ENCODE measurements at places on chromosomes 3 and 15.

- DNase-seq: no peak
Observed at GRCh38 chr15:81666839-81667238, 292.8 kb upstream of the TMC3 start.

DNA sequence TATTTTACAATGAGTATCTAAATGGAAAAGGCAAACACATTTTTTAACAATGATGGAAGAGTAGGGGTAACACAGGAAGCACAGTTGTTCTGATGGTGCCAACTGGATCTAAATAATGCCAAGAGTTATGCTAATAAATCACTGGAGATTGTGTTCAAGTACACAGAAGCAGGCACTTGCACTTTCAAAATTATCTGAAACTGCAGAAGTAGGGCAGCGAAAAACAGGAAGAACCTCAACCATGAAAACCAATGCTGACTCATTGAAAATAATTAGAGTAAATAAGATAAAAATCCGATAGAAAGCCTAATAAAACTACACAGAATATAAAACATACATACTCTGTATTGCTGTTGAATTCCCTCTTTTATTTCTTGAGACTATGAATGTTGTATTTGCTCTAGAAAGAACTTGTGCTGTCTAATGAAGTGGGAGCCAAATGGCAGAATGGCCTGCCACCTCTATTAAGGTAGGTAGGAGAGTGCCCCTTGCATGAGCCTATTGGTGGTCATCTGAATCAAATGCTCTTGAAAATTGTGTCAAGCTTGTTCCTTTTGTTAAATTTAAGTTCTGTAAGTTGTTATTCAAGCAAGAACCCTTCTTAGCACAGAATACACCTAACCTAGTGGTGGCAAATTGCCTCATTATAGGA is 93.7 kb downstream of the ABI3BP start:
- DNase-seq: peak; percentile 50

DNA sequence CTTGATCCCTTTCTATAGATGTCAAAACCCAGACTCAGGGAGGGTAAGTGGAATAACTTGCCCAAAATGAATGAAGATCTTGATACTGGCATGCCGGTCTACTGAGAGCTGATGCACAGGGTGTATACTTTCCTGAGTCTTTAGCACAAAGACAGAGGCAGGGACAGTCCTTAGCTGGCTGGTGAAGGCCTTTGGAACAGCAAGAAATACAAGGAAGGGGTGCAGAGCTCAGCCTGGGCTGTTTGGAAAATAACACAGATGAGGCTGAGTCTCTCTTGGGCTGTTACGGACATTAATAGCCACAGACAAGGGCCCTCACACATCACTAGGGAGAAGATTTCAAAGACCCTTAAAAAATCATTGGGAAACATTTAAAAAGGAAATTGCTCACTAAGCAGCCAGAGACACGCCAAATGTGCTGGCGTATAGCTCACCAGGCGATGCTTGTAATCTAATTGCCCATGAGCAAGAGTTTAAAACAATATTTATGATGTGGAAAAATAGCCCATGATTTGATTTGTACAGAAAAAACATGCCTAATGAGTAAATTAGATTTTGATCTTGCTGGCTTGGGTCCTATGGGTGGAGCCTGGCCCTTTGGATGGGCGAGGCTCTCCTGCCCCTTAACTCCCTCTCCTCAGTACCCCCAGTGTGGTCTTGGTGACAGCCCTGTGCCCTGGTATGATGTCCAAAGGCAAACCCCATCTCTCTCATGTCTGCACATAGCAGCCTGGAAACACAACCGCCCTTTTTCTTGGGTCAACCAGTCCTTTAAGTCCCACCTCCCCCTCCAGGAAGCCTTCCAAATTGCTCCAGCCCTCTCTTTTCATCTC is 81.8 kb upstream of the MRPS22 start:
- no peak for DNase-seq

DNA sequence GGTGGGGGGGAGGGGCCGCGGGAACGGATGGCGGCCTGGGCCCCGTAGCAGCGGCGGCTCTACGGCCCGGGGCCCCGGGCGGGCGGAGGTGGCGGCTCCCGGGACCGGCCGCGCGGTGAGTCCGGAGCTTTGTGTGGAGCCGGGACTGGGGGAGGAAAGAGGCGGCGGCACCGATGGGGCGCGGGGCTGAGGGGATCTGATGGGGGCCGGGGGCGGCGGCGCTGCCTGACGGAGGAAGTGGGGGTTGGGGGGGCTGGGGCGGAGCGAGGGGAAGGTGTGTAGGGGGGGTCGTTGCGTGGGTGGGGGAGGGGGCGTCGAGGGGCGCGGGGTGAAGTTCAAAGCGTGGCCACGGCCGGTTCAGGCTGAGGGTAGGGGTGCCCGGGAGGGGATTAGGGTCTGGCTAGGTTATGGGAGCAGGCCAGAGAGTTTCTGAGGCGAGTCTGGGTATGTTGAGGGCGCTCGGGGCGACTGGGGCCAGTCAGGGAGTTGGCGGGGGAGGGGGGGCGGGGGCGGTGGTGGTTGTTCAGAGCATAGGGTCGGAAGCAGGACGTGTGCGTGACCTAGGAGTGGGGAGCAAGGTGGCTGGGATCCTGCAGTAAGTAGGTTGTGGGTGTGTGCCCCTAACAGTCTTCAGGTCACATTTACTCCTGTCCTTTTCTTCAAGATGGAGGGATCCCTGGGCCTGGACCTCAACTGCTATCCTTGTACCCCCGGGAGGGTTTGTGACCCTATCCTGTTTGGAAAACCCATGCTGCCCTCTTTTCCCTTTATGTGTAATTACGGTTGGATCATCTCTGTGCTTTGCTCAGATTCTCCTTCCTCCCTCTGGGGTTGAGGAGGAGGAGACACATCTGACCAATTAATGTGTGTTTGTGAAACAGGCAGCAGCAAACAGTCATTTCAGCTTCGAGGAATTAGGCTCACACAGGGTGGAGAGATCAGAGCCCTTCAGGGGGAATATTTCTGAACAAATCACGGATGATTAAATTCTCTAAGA is 644 bp downstream of the ZNF609 start:
- peak; percentile 70 for DNase-seq

GRCh38 chr3:148026009-148026588 is 616.9 kb downstream of the ZIC1 start:
- DNase-seq: peak; percentile 82

DNA sequence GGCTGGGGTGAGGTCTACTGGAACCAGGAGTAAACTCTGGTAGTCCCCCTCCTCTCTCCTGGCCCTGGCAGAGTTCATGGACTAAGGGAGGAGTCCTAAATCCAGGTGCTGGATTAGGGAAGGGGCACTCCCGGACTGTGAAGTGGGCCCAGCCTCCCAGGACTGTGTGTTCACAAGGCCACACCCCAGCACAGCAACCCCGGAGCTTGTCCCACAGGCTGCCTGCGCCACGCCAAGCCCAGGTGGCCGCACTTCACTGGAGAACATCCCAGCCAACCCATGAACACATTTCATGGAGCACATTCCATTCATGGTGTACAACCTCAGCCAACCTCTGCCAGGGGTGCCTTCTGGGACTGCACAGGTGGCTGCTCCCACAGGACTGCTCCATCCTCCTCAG is 8.2 kb downstream of the ARPIN start:
- no peak for DNase-seq

- no peak for DNase-seq
Observed at GRCh38 chr3:169603661-169604060, 59.9 kb downstream of the MECOM start.

- DNase-seq: no peak
Observed at GRCh38 chr3:98801043-98801747, 38.1 kb downstream of the ST3GAL6 start.

- DNase-seq: no peak
Observed at GRCh38 chr3:134430174-134430573, 55.6 kb downstream of the ANAPC13 start.

DNA sequence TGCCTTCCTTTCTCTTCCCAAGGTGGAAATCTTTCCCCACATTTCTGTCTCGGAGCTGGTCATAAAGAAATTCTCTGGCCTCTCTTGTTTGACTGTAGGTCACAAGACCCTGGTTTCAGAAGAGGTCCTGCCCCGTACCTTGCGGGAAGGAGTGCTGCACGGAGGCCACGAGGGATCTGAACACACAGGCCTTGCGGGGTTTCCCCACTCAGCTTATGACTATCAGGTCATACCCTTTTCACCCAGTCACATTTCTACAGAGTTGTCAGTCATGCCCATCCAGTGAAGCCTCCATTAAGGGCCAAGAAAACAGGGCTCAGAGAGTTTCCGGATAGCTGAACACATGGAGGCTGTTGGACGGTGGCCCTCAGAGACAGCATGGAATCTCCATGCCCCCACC is 54.7 kb upstream of the ATP13A3 start:
- DNase-seq: no peak

DNA sequence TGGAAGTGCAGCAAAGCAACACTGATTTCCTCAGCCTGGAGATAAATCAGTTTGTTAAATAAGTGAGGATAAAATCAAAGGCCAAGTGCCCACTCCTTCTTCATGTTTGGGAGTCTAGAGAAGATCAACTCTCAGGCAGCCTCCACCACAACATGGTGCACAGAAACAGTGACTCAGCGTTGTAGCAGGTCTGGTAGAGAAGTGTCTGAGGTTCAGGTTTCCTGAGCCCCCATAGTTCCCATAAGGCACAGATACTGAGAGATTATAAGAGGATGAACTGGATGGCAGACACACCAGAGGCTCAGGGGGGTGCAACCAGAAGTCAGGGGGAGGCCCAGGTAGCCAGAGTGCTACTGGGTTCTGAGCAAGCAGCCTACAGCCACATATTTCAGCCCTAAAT is 166.7 kb downstream of the FRMD5 start:
- no peak for DNase-seq

DNA sequence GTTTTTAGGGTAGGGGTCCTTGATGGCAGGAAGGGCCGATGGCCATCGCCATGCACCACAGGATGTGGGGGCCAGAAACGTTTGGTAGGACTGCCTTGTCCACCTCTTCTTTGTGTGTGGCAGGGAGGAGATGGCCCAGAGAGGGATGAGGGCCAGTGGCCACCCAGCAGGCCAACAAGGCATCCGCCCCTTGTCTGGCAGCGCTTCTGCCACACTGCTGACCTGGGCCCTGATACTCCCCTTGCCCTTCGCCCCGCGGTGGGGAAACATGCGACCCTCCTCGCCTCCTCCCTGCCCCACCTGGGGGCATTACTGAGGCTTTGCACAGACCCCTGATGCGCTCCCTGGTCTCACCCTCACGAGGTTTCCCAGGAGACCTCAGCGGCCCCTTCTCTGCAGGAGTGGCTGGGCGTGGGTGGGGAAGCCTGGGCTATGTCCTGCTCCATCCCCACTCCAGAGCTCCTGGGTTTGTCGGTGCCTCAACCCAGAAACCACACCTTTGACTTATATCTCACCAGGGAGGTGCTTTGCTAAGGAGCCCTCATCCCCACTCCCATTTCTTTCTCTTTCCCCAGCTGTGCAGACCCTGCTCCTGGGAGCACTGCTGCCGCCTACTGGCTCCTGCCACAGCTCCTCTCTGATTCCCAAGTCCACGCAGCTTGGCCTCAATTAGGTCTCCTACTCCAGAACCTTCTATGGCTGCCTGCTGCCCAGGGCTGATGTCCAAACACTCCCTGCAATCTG is 38.7 kb downstream of the FEM1B start:
- no peak for DNase-seq

DNA sequence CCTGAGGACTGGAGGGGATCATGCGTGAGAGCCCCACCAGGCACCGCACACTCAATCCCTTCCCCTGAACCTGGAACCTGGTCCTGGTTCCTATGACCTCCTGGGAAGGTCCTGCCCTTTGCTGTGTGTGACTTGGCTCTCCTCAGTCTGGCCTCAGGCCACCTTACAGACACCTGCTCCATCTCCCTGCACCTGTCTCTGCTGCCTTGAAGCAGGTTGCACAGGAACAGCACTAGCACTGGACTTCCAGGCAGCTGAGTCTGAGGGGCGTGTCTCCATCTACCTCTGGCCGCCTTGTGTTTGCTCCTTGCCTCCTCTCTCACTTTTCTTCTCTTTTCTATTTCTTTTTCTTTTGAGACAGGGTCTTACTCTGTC is 15.4 kb downstream of the PSTPIP1 start:
- DNase-seq: no peak

DNA sequence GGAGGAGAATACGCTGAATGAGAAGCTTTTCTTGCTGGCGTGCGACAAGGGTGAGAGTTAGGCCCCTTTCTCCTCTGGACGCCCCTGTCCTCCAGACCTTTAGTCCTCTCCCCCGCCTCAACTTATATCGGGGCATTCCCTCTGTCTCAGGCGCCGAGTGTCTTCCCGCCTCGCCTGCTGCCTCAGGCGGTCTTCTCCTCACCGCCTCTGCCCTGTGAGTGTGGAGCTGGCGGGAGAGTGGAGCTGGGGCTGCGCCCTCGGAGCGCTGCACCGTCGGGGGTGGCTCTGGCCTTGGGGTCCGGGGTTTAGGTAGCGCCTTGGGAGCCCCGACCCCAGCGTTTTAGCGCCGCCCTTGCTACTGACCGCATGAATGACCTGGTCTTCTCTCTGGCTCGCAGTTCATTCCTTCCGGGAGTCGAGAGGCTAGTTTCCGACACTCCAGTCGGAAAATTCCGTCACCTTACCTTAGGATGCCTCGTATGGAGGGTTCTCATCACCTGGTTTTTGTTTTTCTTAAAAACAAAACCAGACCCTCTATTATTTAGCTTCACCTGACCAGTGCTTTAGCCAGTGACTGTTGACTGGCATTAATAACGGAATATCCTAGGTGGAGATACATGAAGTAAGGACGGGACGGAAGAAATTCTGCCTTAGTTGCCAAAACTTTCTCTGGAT is 985 bp downstream of the TRPC1 start:
- no peak for DNase-seq

DNA sequence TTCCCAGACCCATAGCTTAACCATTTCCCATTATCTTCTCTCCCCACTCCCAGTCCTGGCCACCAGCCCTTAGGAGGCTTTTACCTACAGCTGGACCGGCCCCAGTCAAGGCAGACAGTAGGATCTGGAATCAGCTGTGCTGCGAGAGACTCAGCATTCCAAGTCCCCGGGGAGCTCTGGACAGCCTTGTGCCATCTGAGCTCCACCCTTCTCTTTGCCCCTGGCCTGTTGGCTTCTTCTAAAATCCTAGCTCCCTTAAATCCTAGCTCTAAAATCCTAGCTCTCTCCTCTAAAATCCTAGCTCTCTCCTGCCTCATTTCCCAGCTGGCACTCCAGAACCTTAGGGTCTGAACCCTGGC is 21.3 kb downstream of the MEGF11 start:
- no peak for DNase-seq

GRCh38 chr3:107929088-107929487 is 161.7 kb downstream of the CD47 start:
- DNase-seq: no peak

GRCh38 chr3:100813828-100814227 is 104.5 kb downstream of the TFG start:
- DNase-seq: no peak

DNA sequence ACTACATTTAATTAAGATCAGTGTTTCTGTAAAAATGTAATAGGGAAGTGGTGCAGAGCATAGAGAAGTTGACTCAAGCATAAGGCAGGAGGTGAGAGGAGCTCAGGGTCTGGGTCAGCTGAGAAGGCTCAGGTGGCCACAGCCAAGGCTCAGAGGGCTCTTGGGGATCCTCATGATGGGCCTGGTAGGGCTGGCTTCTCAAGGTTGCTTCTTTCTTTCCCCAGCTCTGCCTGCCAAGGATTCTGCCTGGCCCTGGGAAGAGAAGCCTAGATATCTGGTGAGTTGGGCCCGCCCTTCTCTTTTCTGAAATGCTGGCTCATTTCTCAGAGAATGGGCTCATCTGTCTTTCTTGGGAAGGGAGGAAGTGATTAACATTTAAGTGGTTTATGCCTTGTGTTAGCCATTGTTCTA is 6.5 kb downstream of the ZNF589 start:
- peak; percentile 41 for DNase-seq

Measured in Kasumi-1 (cell line).